ENCODE measurements at places on chromosomes 16 and 17.
A peak's percentile ranks its signal among the peaks of the same experiment; 100 is the strongest.

- DNase-seq = no peak
Observed at GRCh38 chr16:4709481-4709880, 16.1 kb downstream of the NUDT16L1 start.

DNA sequence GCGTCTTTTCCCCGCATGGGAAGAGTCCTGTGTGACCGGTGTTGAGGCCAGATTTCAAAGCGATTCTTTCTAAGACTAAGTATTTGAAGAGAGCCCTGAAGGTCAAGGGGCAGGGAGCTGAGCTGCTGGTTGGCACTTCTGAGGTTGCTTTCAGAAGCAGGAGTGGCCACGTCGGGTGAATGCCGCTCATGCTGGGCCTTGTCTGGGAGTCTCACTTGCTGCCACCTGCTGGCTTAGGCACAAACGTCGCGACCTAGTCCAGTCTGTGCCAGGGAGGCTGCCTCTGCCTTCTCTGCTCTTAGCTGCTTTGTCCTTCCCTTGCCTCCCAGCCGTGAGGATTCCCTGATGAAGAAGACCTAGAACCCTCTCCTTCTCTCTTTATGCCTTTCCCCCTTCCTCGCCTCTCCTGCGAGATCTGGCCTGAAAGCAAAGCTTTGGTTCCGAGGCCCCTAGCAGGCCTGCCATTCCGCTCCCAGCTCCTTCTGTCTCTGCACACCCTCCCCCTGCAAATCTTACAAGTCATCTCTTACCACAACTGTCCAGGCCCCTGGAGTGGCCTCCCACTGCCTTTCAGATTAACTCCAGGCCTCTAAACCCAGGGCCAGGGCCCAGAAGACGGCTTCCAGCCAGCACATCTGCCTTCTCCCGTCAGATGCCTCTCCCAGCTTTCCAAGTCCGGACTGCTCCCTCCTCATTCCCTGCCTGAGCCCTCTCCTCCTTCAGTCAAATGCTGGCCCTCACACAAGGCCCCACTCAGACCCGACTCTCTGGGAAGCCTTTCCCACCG, 11.4 kb downstream of the CTNS start:
- no peak for DNase-seq

DNA sequence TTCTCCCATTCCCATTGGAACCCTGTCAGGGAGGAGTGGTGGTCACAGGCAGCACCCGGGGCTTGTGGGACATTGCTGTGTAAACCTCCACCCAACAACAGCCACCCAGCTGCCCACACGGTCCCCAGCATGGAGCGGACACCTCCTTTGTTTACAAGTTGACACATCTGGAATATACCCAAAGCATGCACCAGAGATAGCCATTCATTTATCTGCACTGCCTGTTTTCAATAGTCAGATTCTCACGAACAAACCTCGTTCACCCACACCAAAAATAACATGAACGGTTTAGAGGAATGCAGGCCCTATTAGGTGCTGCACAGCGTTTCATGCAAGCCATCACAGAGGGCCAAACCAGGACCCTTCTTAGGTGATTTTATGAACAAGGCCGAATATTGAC, 244.8 kb downstream of the FOXL1 start:
- no peak for DNase-seq

DNA sequence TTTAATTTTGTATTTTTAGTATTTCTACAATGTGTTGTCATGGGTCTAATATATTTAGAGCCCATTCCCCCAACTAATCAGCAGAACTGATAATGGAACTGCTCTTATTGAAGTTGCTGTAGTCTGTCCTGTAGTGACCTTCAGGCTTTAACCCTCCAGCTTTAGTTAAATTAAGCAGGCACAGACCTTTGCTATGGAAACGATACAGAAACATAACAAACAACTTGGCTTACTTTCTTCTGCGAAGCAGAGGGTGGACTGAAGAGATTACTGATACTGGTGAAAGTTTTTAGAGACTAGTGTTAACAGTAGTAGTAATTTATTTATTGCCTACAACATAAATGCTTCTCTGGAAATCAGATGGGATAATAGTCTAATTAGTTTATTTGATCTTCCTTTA, 61.4 kb downstream of the NFATC3 start:
- no peak for DNase-seq

GRCh38 chr16:80447241-80447640, 93.6 kb upstream of the DYNLRB2 start:
- no peak for DNase-seq

DNA sequence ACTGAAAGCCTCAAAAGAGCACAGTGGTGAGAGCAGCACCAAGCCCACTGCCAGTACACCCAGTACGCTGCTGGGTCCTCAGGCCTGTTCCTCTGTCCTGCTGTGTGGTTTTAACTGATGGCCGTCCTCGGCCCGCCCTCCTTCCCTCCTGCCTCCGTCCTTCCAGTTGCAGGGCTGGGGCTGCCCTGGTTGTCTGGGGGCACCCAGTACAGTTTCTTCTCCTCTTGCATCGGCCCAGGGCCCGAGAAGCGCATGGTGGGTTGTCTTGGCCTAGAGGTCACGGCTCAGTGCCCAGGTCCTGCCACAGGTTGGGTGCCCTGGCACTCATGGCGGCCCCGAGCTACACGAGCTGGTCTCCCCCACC, 70.8 kb upstream of the KCTD5 start:
- no peak for DNase-seq

- DNase-seq = no peak
Observed at GRCh38 chr17:28959471-28959871, 8.2 kb upstream of the PHF12 start.

- no peak for DNase-seq
Observed at GRCh38 chr17:39217734-39218369, 7.9 kb downstream of the STAC2 start.

DNA sequence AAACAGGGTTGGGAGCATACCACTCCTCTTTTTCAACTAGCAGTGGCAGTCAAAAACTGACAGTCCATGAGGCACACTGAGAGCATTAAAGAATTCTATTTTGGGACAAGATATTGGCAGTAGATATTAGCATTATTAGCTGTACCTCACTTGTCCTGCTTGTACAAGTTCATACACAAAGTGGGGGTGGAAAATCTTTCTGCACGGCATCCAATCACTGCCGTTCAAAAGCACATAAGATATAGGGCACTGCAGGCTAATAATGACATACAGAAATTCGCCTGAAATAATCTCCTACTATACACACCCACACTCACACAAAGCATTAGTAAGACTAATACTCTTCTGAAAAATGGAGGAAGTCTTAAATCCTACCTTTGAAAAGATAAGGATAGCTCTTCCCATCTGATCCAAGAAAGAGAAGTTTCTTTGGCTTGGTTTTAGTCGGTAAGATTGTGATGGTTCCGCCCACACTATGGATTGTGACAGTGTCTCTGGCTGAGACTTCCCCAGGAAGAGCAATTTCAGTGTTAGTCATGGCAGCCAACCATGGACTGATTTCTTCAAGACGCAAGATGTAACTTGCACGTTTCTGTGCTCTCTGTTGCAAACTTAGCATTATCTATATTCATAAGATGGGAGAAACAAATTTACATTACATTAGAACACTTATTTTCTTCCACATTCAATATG, 40.6 kb upstream of the ARL6IP1 start:
- DNase-seq = no peak

GRCh38 chr16:695355-696089, 5.3 kb upstream of the WDR24 start:
- peak; percentile 54 for DNase-seq

GRCh38 chr17:4666296-4666695, 24.8 kb upstream of the ALOX15 start:
- no peak for DNase-seq

GRCh38 chr17:8294814-8295316, 335 bp downstream of the SLC25A35 start:
- DNase-seq = no peak

DNA sequence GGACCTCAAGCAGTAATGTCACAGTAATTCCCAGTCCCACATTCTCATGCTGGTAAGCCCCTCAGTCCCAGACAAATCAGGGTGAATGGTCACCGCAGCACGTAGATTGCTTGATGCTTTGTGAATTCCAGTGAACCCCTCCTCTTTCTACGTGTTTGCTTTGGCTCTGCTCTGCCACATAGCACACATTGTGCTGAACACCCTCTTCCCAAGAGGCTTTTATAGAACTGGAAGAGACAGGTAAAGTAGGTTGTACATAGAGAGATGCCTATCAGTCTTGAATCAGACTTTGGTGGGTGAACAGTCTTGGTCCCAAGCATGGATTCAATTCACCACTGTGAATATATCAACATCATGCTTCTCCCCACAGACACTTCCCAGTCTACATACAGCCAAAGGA, 579 bp upstream of the KRTAP9-6 start:
- DNase-seq = no peak

DNA sequence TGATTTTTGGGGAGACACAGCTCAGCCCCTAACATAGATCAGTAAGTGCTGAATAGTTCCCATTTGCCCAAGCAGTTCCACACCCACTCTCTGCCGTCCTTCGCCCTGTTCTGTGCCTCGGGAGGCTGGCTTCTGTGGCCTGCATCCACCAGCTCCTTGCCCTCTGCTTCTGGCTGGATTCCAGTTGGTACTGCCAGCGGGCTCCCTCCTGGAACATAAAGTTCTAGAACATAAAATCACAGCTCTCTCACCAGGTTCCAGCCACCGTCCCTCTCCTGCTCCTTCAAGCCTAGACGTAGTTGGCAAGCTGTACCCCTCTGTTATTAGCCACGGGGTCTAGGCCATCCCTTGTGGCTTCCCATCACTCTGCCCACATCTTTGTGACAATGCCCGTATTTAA, 3.9 kb upstream of the MRPS23 start:
- no peak for DNase-seq

- DNase-seq = no peak
Observed at GRCh38 chr17:71412803-71413202, 708.0 kb upstream of the SOX9 start.

DNA sequence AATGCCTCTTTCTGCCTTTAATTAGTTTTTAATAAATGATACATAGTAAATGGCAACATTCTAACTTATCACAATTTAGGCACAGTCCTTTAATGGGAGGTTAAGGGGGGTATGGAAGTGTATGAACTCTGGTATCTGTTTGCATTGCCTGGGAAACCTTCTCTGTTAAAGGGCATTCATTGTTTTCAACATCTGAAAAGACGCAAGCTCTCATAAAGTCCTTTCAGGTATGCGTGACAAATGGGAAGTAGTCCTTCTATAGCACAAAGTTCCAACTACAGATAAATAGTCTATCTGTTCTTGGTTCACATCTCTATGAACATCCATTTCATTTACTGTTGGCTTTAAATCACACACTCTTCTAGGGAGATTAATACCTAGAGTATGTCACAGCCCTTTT, 298.0 kb upstream of the PMFBP1 start:
- DNase-seq = no peak

- no peak for DNase-seq
Observed at GRCh38 chr17:78933959-78934568, 8.9 kb upstream of the TIMP2 start.

GRCh38 chr17:7351665-7352502, at the start of gene KCTD11:
TSS of gene KCTD11 (plus strand) at chr17:7352162.
- no peak for DNase-seq
